C1 segment of cervical spinal cord (tissue), 14 donors: ENCODE measurements at places on chromosomes 7 and 10.

GRCh38 chr10:128660726-128661125 lies 534.5 kb upstream of the MKI67 start:
- no peak for DNase-seq

GRCh38 chr10:122141821-122142640 lies 129.1 kb upstream of the BTBD16 start:
- DNase-seq: no peak

DNA sequence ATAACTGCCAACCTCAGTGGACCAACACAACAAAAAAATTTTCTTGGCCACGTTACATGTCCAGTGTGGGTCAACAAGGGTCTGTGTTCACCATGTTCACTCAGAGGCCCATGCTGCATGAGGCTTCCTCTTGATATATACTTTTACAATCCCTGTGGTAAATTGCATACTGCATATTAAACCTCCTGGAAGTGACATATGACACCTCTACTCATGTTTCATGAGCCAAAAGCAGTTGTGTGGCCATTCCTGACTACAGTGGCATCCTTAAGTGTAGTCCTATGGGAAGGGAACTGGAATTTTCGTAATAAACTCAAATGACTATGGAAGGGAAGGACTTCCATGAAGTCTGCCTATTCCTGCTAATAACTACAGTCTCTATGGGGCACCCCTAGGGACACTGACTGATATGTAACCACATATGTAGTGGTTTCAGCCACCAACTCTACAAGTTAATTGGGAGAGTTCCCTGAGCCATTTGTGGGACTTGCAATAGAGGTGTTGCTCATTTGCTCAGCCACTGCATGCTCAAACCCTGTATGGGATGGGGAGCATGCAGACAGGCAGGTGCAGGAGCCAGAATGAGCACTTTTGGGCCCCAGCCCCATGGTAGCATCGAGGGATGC lies 9.7 kb downstream of the DYNC1I1 start:
- no peak for DNase-seq

DNA sequence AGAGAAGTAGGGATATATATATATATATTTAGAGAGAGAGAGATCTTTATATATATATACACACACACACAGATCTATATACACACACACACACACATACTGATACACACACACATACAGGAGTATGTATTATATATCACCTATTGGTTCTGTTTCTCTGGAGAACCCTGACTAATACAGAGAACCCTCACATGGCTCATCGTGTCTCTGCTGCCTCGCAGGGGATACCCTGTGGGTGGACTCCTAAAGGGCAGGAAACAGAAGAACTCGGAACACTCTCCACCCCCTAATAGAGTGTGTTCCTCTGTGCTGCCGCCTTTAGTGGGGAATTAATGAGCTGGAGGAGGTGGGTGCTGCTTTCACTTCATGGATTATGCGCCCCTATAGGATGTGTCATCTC lies 86.6 kb downstream of the NPY start:
- DNase-seq: no peak

DNA sequence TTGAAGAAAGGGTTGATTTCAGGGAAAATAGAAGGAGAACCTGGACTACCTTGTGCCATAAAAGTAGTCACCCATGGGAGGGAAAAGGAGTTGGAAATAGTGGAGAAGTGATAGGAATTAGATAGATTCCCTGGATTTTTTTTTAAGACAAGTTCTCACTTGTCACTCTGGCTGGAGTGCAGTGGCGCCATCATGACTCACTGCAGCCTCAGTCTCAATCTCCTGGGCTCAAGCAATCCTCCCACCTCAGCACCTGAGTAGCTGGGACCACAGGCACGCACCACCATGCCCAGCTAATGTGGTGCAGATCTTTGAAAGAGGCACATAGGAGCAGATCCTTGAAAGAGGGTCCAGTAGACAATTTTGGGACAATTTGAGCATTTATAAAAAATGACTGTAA lies 9.5 kb upstream of the BLNK start:
- no peak for DNase-seq

DNA sequence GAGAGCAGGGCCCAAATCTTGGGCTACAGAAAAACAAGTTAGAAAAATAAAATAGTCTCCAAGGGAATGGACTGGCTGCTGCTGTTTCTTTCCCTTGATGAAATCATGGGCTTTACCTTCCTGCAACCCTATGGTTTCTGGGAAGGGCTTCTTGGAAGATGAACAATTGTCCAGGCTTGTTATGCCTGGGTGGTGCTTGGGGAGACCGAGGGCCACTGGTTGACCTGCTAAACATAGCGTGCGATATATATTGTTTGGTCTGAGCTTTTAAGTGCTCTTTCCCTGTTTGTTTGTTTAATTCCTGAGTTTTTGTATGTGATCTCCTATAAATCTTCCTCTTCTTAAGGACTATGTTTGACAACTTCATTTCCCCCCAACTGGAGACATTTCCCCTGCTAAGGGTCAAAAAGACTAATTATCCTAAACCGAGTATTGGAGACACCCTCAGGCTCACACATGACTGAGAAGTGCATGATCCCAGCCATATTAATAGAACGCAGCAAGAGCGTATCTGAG lies 37.9 kb downstream of the SLC25A28 start:
- no peak for DNase-seq

DNA sequence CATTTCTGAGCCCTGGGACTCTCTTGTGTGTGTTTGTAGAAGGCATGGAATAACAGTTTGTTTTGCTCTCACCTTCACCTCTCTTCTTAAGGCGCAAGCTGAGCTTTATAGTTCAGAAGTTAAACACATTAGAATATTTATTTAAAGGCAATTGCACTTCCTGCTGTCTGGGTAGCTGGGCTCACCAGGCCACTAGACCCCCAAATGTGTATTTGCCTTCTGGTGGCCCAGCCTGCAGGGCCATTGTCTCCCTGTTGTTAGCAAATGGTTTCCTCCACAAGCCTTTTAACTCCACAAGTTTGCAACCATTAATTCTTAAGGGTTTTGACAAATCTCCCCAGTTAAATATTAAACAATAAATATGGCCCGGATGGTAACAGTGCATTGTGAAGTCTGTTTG lies 31.1 kb upstream of the NEUROD6 start:
- no peak for DNase-seq

DNA sequence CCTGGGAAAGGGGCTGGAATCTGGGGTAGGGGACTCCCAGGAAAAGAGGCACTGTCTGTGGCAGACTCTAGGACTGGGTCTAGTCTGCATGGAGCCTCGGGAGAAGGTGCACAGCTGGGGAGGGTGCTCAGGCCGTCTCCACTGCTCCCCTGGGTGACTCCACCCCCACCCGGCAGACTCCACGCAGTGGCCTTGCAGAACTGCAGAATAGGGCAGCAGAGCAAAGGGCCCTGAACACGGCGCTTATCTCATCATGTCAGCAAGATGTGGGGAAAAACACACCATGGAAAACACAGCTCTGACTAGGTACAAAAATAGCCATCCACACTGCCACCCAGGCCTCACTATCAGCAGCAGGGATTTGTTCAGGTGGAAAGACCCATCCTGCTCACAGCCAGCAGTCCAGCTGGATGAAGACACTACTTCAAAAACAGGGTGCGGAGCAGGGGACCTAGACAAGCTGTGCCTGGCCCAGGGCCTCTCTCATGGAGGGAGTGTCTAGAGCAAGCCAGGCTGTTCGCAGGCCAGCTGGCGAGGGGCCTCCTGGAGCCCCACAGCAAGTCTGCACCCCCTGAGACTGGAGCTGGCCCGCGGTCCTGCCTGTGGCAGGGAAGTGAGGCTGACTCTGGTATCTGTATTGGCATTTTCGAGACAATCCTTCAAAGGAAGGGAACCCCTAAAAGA lies 11.7 kb downstream of the MAT1A start:
- DNase-seq: no peak

GRCh38 chr7:84510505-84510904 lies 315.9 kb upstream of the SEMA3A start:
- no peak for DNase-seq

- DNase-seq: no peak
Measured at GRCh38 chr7:108382932-108383331, 73.3 kb downstream of the NRCAM start.

DNA sequence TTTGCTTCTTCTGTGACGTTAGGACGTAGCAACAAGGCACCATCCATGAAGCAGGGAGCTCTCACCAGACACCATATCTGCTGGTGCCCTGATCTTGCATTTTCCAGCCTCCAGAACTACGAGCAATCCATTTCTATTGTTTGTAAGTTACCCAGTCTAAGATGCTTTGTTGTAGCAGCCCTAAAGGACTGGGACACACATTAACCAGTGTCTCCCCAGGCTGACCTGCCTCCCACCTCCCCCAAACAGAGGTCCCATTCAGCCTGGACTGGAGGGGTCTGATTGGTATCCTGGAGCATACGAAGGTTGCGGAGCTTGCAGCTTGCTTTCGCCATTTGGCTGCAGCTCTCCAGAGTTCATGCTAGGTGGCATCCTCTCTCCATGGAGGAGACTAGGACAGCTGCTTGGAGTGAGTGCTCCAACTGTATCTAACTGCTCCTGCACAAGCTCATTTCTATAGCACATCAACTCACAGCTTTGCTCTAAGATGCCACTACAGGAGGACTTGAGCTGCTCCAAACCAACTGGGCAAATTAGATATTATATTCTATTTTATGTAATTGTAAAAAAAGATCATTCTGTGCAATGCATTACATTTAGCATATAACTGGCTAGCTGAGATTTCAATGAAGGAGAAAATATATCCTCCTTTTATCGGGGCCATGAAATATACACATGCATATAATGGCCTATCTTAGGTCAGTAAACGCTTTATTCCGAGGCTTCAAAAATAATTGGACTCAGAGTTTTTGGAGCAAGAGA lies 8.0 kb upstream of the GRK5 start:
- DNase-seq: peak; percentile 42

- DNase-seq: no peak
Measured at GRCh38 chr7:90999989-91000979, 263.9 kb upstream of the FZD1 start.

- DNase-seq: no peak
Measured at GRCh38 chr10:103718247-103718620, 137.1 kb downstream of the SH3PXD2A start.

GRCh38 chr10:11170993-11171851 lies 153.6 kb downstream of the CELF2 start:
- DNase-seq: no peak

- no peak for DNase-seq
Measured at GRCh38 chr10:20847512-20847911, 49.6 kb downstream of the NEBL start.

- no peak for DNase-seq
Measured at GRCh38 chr10:74234569-74234968, 83.5 kb downstream of the ADK start.

GRCh38 chr7:33706771-33707200 lies 198.6 kb upstream of the BMPER start:
- DNase-seq: no peak

DNA sequence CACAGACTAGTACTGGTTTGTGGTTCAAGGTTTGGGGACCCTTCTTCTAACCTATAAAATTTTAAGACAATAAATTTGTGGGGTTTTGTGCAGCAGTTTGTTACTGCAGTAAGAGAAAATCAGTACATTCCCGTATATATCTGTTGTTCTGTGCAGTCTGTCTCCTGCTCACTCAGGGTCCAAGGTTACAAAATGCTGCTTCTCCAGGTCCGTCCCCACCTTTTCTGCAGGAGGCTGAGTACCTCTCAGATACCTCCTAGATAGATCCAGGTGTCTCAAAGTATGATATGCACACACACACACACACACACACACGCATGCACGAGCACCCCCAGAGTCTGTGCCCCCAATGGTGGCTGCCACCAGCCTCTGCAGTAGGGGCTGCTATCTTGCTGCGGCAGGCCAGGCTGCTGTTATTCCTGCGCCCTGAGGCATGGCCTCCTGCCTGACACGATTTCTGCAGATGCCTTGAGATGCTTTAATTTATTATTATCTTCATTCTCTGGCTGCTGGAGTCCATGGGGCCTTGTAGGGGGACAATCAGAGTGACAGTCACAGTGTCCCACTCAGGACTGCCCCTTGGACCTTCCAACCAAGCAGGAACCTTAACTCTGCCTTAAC lies 25.2 kb upstream of the ASL start:
- DNase-seq: no peak

DNA sequence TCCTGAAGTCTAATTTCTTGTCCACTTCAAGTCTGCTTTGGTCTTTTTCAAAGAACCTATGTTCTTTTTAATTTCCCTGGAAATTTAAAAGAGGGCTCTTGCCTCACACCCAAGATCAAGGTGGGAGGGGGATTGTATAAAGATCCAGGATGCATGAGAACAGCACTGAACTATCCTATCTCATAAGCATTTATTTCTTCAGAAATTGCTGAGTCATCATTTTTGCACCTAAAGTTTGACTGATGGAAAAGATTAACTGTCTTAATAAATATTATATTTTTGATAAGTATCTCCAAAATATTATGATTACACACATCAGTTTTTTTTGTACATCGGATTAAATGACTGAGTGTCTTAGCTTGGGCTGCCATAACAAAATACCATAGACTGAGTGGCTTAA lies 90.5 kb downstream of the RPS24 start:
- no peak for DNase-seq

DNA sequence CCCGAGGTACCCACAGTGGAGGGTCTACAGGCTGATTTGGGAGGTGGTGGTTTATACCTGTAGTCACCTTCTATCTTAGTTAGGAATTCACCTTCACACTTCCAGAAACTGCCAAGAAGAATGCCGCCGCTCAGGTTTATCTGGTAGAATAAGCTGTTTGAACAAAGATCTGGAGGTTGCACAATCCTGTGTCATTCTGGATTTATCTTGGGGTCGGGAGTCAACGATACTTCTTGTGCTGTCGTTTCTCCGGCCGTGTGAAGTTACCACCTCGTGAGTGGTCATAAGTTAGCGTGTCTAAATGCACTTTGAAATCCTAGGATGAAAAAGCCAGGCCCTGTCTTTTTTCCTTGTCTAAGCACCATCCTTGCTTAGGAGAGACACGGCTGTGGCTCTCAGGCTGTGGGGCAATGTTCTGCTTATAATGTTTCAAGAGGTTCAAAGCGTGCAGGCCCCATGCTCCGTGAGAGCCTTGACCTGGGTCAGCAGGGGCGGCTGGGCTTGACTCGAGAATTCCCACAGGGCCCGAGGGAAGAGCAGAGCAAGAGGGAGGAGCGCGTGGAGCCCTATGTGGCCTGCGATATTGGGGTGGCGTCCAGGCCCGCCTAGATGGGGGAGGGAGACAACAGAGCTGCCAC lies 35.5 kb downstream of the GRIFIN start:
- no peak for DNase-seq

- no peak for DNase-seq
Measured at GRCh38 chr10:30417301-30417700, 16.7 kb upstream of the MAP3K8 start.

DNA sequence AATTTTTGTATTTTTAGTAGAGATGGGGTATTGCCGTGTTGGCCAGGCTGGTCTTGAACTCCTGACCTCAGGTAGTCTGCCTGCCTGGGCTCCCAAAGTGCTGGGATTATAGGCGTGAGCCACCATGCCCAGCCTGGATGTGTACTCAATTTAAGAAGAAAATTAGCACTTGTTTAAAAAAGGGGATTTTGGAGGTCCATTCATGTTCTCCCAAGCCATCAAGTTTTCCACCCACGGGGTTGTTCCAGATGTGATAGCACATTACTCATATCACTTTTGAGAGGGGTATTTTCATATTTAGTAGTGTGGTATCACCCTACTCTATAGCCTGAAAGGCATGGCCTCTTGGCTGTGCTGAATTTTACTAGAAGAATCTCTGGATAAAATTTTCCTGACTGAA lies 10.5 kb upstream of the SLC26A3 start:
- no peak for DNase-seq

GRCh38 chr7:69942573-69942972 lies 344.3 kb downstream of the AUTS2 start:
- DNase-seq: no peak
